ENCODE measurements at places on chromosomes 6 and 20.

- DNase-seq: no peak
Observed at GRCh38 chr20:6637160-6637579, 130.3 kb upstream of the BMP2 start.

DNA sequence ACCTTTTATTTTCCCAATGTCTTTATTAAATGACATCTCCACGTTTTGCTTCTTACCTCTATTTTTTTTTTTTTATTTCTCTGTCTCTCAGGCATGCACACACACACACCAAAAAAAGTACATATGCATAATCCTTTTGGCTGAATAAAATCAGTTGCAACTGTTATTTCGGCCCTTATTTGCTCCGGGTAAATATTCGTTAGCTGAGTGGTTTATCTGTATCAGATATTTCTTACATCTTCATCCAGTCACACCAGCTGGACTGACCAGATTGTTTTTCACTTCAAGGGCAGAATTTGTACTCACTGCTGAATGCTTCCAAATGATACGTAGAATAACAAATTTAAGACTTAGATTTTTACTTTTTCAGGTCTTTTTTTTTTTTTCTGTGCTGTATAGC lies 45.5 kb downstream of the PTPN1 start:
- DNase-seq: no peak

GRCh38 chr6:75436869-75437268 lies 56.7 kb downstream of the FILIP1 start:
- DNase-seq: no peak

GRCh38 chr6:36095497-36096391 lies 34.6 kb upstream of the MAPK13 start:
- no peak for DNase-seq

DNA sequence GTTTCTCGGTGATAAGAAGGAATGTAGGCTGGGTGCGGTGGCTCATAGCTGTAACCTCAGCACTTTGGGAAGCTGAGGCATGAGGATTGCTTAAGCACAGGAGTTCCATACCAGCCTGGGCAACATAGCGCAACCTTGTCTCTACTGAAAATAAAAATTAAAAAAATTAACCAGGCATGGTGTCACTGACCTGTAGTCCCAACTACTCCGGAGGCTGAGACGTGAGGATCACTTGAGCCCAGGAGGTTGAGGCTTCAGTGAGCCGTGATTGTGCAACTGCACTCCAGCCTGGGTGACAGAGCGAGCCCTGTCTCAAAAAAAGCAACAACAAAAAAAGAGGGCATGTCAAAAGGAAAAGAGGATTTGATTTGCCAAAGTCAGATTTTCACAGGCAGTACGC lies 3.9 kb downstream of the NEU1 start:
- DNase-seq: no peak

- DNase-seq: no peak
Observed at GRCh38 chr6:15620611-15621010, 42.2 kb downstream of the DTNBP1 start.

- DNase-seq: no peak
Observed at GRCh38 chr6:149190224-149190831, 127.2 kb upstream of the TAB2 start.

- no peak for DNase-seq
Observed at GRCh38 chr20:34621383-34622367, 55.2 kb downstream of the PIGU start.

DNA sequence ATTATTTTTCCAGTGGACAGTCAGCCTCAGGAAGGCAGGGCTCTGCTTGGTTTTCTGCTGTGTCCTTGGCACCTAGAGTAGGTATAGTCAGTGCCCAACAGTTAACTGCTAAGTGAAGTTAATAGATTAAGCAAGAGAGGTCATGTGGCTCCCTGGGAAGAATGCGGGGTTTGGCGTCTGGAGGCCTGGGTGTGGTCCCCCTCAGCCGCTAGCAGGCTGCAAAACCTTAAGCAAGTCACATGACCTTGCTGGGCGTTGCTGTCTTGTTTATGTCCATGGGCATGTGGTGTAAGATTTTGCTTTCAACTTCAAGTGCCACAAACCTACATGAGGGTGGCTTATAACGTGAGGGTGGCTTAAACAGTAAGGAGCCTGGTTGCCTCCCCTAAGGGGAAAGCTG lies 75.5 kb upstream of the SCP2D1 start:
- no peak for DNase-seq

DNA sequence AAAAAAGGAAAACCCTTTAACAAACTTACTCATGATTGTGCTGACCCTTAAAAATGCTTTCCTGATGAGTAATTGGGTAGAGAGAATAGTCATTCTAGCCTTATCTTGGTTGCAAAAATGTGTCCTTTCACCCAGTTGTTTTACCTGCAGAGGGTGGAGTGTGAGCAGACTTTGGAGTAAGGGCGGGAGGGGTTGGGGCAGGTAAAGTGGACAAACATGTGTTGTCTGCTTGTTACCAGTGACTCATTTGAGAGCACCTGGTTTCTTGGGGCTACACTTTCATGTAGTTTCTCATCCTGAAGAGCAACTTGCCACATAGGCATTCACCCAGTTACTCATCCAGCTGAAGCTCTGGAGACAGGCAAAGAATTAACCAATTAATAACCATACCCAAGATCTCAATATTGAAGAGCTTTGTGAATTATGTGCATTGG lies 121.1 kb downstream of the TNFRSF21 start:
- DNase-seq: no peak

DNA sequence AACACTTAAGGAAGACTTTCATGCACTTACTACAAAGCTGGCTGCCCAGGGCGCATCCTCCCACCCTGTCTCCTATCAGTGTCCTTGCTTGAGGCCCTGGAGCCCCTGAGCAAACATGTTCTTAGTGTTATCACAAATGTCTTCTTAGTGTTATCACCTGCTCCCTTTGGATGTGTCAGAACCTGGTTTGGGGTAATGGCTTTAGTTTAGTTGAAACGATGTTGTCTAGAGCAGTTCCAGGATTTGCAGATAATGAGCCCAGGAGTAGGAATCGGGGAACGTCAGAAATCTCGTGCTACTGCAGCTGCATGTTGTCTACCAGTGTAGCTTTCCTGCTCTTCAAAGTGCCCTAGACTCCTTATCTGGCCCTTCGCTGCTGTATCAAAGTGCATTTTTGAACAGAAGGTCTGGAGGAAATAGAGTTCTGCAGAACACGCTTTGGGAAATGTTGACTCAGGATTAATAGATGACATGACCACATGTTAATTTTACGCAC lies 69.6 kb downstream of the PHACTR2 start:
- DNase-seq: no peak

DNA sequence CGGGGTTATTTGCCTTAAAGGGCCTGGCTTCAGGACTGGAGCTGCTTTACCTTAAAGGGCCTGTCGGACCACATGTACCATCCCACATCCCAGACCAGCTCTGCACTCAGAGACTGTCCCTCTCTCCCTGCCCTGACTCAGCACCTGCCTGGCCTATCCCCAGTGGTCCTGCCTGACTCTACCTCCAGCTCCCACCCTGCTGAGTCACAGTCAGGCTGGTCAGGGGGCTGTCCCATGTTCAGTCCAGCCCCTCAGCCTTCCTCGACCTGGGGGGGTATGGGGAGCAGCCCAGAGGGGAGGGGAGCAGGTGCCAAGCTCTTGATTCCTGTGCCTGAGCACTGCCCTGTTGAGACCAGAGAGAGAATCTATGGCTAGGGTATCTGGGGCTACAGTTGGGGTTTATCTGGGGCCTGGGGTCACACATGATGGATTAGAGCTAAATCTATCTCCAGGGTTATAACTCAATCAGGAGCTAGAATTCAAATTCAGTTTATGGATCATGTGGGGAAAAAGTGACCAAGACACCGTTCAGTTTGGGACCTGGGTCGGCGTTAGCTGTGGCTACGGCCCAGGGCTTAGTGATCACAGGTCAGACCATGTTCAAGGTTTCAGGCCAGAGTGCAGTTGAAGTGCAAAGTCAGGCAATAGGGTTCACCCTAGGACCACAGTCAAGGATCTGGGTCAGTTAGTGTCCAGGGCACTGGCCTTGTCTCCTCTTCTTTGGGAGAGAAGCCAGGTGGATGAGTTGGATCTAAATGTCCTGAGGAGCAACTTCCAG lies 9.4 kb upstream of the TRIB3 start:
- DNase-seq: no peak

DNA sequence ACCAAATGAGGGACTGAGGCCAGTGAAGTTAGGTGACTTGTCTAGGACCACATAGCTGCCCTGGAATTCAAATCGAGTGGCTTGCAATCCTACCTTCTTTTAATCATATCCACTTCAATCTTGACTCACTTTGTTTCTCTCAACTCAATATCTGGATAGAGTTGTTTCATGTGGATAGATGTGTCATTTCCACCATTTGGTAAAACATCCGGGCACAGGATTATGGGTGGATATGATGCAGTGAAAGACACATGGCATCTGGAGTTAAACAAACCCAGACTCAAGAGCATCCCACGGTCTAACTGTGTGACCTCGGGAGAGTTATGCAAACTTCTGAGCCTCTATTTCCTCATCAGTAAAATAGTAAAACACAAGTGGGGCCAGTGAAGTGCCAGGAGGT lies 103.6 kb upstream of the CNKSR3 start:
- DNase-seq: no peak

GRCh38 chr6:75386050-75386770 lies 101.6 kb upstream of the TMEM30A start:
- DNase-seq: no peak

- DNase-seq: no peak
Observed at GRCh38 chr6:130794738-130795137, 32.5 kb upstream of the SMLR1 start.

- DNase-seq: no peak
Observed at GRCh38 chr20:37457921-37458320, 63.1 kb upstream of the NNAT start.

- no peak for DNase-seq
Observed at GRCh38 chr6:83053678-83054077, 12.0 kb downstream of the UBE3D start.

GRCh38 chr20:3350422-3350821 lies 57.0 kb downstream of the DNAAF9 start:
- no peak for DNase-seq

DNA sequence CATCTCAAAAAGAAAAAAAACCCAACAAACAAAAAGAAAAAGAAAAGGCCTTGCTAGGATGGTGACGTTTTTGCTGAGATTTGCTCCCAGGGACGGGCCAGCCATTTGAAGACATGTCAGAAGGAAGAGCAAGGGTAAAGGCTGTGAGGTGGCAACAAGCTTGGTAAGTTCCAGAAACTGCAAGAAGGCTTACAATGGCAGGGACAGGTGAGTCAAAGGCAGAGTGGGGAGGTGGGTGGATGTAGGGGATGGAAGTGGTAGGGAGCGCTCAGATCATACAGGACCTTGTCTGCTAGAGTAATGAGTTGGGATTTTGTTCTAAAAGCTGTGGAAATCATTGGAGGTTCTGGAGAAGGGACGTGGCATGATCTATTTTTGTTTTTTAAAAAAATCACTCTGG lies 4.3 kb downstream of the KIF3B start:
- no peak for DNase-seq

DNA sequence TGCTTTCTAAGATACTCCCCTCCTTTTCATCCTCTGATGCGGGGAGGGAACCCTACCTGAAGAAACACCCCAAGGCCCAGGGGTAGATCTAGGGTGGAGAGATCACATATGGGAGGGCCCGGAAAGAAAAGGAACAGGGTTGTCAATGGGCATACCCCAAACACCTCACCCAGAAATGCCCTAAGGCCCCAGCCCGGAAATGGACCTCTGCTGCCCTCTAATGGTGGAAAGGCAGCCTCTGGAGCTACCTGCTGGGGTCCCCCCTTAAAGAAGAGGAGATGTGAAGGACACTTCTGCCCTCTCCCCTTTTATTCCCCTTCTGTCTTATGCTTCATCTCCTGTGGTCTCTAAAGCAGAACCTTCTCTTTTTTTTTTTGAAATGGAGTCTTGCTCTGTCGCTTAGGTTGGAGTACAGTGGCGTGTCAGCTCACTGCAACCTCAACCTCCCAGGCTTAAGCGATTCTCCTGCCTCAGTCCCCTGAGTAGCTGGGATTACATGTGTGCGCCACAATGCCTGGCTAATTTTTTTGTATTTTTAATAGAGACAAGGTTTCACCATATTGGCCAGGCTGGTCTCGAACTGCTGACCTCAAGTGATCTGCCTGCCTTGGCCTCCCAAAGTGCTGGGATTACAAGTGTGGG lies 458 bp upstream of the ARMC12 start:
- no peak for DNase-seq

GRCh38 chr6:56419191-56419590 lies 171.8 kb upstream of the COL21A1 start:
- DNase-seq: no peak

DNA sequence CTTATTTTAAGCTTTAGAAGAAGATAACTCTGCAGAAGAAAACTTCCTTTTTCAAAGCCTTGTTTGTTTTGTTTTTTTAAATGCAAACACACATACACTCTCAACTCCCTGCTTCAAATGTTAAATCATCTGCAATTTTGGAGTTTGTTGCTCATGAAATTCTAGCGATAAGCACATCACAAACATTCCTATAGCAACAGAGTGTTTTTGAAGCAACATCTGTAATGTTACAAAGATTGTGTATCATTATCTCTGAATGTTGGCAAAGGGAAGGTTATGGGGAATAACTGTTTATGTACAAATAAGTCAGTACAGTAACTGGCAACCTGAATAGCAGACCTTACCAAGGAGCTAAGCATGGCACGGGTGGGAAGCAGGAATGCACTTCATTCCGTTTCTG lies 84.8 kb upstream of the MRPS10 start:
- no peak for DNase-seq

DNA sequence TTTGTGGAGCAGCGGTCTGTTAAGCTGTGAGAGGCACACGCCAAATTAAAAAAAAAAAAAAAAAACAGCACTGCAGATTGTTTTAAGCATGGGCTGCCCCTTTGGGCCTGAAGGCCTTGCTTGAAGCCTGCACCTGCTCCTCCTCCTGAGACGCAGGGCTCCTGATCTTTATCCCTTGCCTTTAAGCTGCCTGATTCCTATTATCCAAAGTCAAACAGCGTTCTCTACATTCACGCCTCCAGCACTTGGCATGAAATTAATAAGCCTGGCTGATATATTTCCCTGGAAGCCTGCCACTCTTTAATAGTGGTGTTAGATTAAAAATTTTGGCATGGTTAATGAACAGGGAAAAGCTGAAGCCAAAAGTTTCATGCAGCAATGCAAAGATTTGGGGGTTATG lies 163.9 kb downstream of the FAXC start:
- no peak for DNase-seq

DNA sequence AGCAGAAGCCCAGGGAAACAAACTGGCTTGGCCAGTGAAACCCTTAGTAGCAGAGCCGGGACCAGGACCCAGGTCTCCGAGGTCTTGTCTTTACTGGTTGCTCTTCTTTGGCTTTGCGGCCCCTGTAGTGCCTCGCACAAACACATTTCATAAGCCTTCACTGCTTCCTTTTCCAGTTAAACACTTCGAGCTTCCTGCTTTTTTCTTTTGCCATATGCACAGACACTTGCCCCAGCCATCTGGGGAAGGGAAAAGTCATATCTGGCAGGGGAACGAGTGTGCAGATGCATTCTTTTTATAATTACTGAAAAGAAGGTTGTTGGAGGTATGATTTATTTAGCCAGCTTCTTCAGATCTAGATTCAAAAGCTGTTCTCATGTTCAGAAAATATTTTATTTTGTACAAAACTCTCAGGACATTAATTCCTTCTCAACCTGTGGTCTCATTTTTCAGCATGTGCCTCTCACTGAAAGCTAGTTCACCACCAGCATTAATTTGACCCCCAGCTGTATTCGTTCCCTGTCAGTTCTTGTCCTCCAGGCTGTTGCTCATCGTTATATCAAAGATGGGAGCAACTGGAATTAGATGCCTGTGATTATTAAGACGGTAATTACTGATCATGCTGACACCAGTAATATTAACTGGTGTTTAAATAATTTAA lies 19.2 kb downstream of the KLHL32 start:
- no peak for DNase-seq

- no peak for DNase-seq
Observed at GRCh38 chr6:136826216-136826615, 3.8 kb downstream of the PEX7 start.
